Left ventricle myocardium superior (tissue), 1 donor: ENCODE measurements at places on chromosomes 3 and 15. TPM values are rescaled to one million over a fixed set of nuclear protein-coding genes. Genes with fewer than 3 reads are reported as not detected.

DNA sequence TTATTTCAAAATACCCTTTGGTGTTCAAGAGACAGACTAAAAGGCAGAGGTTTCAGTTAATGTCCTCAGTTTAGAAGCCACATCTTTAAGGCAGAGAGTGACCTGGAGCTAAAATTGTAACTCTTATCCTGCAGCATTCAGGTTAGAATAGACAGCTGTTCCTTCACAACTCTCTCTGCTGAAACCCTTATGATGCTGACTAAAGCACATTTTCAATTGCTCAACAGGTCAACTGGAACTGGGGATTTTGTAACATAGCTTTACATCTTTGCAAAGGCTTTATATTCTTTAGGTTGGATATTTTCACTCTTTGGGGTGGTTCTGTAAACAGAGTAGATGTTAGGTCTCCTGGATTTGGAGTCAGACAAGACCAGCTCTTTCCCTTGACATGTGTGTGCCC, 20.3 kb upstream of the PLSCR4 start:
- DNase-seq = no peak

DNA sequence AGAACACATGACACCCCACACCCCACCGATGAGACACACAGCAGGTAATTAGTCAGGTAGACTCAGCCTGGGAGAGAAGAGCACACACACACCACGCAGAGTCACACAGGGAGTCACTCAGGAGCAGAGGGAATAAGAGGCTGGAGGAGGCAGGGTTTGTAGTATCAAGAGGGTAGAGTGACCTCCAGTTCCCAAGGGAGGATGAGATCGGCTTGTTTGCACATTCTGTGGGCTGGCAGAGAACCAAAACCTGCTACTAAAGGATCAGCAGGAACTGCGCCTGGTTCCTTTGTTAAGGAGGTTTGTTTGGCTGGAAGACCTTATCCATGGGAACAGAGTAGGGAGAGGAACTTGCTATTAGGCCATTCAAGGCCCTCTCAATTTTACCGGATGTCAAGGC, 281.4 kb upstream of the SLCO3A1 start:
- DNase-seq = no peak

The LTF gene
- total RNA-seq = 3.7 TPM

DNA sequence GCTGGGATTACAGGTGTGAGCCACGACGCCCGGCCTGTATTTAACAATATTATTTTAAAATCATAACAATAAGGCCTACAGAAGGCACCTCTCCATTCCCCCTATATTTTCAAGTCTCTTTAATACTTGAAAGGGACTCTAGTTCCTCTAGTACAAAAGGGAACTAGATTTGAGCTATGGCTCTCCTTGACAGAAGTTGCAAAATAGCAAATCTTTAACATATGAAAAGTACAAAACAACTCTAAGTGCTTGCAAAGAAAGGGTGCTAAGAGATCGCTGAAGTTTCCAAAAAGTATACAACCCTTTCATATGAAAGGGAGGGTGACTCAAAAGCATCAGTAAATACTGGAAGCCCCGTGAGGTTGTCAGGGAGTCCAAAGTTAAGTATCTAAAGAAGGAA, 23.8 kb downstream of the AP3S2 start:
- DNase-seq = no peak

GRCh38 chr3:108241721-108242120, 19.5 kb upstream of the IFT57 start:
- no peak for DNase-seq

- DNase-seq = no peak
Measured at GRCh38 chr15:33169625-33170024, 24.9 kb downstream of the FMN1 start.

DNA sequence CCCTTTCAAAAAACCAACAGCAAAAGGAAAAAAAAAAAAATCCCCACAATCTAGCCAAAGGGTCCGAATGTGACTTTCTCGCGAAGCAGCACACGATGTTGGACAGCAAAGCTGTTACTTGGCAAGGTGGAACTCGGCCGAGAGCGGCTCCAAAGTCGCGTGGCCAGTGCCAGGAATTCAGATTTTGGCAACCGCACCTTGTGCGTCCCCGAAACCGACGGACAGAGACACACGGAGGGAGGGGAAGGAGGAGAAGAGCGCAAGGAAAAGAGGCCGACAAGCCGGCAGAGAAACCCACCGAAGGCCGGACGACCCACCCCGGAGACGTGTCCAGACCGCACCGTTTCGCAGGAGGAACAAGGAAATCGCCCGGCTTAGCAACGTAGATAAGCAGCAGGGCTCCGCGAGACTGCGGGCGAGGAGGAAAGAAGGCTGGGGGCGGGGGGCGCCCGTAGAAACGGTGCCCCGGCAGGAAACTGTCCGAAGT, 517.3 kb downstream of the MECOM start:
- peak; percentile 70 for DNase-seq

The CDC25A gene
- 0.77 TPM for total RNA-seq

The NR1I2 gene
- total RNA-seq = 0.12 TPM

The GOLGA6L7 gene
- not detected for total RNA-seq

The CNTN4 gene
- 3.2 TPM for total RNA-seq

The PLSCR2 gene
- not detected for total RNA-seq

DNA sequence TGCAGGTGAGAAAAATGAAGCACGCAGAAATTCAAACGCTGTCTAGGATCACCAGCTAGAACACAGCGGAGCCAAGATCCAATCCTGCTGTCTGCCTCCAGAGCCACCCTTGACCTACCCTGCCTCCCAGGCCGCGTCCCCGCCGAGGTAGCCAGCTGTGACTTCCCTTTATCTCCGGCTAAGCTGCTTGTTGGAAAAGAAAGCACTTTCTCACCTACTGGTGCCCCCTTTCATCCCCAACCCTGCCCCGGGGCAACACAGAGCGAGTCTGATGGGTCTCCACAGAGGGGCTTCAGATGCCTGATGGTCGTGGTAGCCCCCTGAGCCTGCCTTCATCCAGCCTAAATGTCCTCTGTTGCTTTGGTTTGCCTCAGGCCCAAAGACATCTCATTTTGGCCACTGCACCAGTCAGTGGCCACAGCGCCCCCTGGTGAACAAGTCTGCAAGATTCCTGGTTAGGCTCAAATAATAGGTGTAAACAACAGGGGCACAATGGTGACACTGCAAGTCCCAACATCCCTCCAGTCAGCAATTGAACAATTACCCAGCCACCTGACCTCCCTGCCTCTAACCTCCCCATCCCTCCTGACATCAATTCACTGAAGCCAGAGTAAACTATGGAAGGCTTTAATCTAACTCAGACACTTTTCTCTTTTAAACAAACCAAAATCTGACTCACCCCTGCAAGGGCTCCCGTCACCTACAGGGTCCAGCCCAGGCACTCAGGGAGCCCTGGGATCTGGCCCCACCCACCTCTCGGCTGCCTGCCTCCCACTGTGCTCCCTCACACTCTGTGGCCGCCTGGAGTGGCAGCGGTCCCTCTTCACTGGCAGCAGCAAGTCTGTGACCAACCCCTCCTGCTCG, 27.3 kb upstream of the BCL2L10 start:
- DNase-seq = peak; percentile 80

The RRP9 gene
- total RNA-seq = 8.2 TPM

DNA sequence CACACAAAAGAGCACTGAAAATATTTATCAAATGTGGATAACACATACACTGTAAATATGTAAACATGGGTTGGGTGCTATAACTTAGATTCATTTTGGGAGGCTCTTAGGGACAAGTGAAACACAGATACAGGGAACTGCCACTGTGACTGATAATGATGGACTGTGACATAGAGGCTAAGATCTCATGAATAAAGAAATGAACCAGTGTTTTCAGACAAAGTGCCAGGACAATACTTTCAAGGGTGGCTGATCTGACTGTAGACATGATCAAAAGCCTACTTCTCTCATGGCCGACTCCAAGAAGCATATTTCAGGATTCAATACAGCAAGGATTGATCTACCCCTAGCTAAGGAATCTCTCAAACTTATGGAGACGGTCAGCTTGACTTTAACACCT, 353.8 kb downstream of the FGF12 start:
- no peak for DNase-seq

GRCh38 chr3:59138966-59139365, 89.1 kb upstream of the CFAP20DC start:
- DNase-seq = no peak

DNA sequence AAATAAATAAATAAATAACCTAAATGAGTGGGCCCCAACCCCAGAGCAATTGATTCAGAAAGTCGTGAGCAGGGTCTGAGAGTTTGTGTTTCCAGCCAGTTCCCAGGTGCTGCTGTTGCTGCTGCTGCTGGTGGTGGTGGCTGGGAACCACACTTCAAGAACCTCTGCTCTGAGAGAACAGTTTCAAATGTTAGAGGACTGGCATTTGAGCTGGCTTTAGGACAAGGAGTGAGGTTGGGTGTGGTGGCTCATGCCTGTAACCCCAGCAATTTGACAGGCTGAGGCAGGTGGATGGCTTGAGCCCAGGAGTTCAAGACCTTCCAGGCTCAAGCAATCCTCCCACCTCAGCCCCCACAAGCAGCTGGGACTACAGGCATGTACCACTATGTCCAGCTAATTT, 123.1 kb upstream of the UBE2E1 start:
- no peak for DNase-seq

GRCh38 chr15:51054535-51054934, 40.2 kb downstream of the TNFAIP8L3 start:
- no peak for DNase-seq

The ZNF385D gene
- total RNA-seq = 2.8 TPM

The GOLGA6A gene
- not detected for total RNA-seq

GRCh38 chr3:13594146-13594545, 45.2 kb downstream of the FBLN2 start:
- no peak for DNase-seq

DNA sequence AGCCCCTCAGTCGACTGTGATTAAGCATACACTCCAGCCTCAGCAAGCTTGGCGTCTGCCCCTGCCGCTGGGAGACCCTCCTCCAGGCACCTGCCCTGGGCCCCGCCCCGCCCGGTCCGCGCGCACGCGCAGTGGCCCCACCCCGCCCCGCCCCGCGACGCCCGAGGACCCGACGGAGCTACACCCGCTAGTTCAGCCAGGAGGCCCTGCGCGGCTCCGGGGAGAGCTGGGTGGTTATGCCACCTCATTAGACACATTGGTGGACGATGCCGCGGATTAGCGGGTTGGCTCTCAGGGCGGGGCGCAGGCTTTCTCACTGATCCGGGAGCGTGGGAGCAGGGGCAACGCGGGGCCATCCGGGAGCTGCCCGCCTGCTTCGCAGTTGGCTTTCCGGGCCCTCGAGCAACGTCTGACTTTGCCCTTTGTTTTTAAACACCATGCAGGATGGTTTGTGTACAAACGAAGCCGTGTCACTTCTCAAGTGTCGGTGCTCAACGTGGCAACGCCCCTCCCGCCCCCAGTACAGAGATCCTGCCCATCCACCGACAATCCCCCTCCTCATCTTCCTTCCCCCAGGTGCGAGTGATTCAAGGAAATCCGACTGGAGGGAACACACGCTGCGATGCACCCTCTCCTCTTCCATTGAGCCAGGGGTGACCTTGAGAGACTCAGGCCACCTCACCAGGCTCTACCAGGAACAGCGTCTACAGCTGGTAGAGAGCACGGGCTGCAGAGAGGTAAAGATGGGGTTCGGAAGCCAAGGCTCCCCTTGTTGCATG, 109.3 kb downstream of the SHQ1 start:
- DNase-seq = peak; percentile 61

DNA sequence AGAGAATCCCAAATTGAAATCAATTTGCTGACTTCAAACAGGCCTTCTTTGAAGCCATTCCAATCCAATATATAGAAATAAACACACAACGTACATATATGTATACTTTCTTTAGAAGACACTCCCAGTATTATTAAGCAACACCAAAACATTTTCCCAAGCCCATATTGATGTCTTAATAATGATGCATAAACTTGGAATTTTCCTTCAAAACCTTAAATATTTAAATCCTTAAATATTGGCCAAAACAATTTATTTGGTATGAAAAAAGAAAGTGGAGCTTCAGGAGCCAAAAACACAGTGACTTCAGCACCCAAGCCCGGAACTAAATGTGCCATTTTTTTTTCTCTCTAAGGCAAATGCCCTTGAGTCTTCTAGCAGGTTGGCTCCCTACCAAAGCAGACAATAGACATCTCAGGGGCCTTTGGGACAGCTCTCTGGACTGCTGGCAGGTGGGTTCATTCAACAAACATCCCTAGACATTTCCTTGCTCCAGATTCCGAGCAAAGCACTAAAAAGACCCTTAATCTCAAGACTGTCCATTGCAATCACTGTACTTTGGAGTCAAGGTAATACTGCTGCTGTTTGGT, 384.7 kb downstream of the NTRK3 start:
- DNase-seq = no peak

GRCh38 chr3:143751643-143752178, 96.6 kb downstream of the SLC9A9 start:
- DNase-seq = no peak

The DLG1 gene
- 44.6 TPM for total RNA-seq

DNA sequence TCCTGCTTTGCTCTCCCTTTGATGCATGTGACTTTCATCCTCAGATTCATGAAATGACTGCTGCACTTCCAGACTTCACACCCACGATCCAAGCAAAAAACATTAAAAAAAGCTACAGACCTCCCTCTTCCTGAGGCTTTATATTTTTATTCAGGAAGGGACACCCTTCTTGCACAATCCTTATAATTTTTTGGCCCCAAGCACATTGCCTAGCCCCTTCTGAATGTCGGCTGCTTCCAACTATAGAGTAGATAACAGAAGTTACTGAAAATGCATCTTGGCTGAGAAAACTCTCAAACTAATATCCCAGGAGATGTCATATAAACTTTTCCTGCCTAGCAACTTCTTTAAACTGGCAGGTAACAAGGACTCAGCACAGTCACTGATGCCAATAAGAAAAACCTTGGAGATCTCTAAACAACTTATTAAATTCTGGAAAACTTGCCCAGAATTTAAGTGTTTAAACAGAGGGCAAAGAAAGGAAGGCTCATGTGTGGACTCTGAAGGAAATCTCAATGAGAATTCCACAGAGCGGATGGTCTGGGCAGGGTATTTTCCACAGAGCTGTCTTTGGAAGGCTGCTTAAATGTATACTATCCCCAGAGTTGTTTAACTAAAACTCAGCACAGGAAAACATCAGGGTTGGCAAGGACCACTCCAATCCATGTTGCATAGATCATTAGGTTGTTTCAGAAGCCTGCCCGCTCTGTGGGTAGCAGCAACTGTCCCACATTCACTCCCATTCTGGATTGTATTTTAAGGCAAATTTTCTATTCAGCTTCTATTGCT, 746.8 kb upstream of the LMCD1 start:
- no peak for DNase-seq

DNA sequence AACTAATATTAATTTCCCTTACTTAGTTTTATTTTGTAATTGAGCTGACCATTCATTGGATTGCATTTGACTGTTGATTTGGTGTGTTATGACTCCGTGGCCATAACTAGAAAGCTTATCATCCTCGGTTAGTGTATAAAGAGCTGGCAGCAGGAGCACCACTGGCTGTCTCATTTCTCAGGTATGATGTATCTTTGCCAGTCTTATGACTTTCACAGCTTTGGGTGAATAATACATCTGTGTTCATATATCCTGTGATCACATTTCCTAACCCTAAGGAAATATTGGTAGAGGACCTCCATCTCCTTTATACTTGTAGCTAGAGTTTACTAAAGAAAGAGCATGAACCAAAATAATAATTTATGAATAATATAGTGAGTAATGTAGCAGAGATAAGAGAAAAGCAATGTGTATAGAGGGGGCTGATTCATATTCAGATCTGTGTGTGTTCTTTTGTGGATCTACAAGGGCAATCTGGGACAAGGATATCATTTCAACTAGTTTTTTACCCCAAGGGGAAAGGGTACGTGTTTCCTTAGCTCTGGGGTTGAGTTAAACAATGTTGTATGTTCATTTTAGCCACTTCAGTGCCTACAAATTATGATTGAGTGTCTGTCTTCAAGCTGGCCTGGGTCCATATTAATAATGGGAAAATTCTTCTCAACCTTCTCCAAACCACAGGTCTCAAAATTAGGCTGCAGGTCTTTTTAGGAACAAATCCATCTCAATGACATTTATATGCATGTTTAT, 901.7 kb downstream of the NTRK3 start:
- no peak for DNase-seq

The ZPLD1 gene
- not detected for total RNA-seq

The CLDN16 gene
- not detected for total RNA-seq
